H54 (cell line): ENCODE measurements at places on chromosomes 6 and 20.

GRCh38 chr20:62129731-62130531 lies 7.7 kb downstream of the LSM14B start:
- DNase-seq, result no peak

GRCh38 chr6:20850686-20851416 lies 316.6 kb downstream of the CDKAL1 start:
- DNase-seq, result no peak

DNA sequence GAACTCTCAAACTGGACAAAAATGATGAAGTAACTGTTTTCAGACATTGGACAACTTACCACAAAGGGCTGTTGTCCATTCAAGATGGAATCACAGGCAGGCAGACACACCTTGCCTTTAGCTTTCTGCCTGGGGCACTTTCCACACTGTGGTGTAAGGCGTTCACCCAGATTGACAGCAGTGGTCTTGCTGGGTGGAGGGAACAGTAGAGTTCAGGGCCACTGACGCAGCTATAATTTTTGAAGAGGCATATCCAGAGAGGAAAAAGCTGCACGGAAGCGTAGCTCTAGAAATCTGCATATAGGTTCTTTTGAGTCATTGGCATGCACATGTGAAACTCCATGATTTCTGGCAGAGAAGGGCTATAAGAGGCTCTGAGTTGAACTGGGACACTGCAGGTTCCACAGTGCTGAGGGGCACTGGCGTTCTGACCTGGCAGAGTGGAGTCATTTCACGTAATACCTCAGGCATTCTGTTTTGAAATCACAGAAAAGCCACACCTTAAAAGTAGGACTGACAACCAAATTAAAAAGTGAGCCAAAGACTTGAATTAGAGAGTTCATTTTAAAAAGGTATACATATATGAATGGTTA lies 105.0 kb upstream of the EDN1 start:
- DNase-seq, result no peak

- DNase-seq, result no peak
Observed at GRCh38 chr6:7235712-7236305, 77.2 kb downstream of the SSR1 start.

DNA sequence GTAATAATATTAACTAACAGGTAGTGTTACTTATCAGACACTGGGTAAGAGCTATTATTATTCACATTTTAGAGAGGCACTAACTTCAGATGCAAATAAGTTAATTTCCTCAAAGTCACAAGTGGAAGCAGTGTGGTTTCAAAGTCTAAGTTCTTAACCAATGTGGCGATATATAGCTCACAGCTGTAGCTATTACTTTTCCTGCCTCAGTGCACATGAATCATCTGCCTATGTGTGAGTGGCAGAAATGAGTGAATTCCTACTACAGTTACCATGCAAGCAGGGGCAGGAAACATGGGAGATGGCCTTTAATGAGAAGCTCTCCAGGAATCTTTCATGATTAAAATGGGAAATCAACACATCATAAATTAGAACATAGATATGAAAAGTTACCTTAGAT lies 126.2 kb upstream of the EYA4 start:
- no peak for DNase-seq

DNA sequence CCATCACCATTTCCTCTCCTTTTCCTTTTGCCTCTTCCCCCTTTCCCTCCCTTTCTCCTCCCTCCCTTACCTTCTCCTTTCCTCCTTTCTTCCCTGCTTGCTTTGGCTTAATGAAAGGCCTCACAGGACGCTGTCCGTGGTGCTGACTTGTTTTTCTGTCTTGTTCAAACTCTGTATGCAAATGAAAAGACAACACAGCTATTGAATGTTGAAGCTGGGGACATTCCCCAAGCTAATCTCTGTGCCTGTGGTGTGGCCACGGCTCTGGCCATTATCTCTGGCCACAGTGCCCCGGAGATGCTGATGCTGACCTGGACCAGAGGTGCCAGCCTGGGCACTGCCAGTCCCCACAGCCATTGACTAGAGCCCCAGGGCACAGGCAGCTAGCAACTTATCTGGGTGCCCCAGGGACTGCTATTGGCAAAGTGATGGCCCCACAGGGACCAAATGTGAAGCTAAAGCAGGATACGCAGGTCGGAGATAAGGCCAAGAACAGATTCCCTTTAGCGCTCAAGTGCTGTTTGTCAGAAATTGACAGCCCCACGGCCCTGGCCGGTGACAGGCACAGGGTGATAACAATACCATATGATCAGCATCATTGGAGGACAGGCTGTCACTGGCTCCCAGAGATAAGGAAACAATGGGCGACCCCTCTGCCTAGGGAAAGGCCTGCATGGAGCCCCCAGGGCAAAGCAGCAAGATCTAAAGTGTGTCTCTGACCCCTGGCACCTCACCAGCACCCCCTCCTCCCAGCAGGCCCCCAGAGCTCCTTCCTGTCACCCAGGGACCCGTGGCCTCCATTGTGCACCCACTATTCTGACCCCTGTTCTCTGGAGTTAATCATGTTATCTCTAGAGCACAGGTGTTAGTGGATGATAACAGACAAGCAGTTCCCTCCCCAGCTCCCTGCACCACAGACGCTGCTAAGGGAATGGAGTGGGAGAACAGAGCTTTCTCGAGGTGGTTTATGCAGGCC lies 31.6 kb upstream of the SLC32A1 start:
- peak; percentile 24 for DNase-seq

- DNase-seq, result no peak
Observed at GRCh38 chr20:24376311-24377099, 92.9 kb upstream of the SYNDIG1 start.

DNA sequence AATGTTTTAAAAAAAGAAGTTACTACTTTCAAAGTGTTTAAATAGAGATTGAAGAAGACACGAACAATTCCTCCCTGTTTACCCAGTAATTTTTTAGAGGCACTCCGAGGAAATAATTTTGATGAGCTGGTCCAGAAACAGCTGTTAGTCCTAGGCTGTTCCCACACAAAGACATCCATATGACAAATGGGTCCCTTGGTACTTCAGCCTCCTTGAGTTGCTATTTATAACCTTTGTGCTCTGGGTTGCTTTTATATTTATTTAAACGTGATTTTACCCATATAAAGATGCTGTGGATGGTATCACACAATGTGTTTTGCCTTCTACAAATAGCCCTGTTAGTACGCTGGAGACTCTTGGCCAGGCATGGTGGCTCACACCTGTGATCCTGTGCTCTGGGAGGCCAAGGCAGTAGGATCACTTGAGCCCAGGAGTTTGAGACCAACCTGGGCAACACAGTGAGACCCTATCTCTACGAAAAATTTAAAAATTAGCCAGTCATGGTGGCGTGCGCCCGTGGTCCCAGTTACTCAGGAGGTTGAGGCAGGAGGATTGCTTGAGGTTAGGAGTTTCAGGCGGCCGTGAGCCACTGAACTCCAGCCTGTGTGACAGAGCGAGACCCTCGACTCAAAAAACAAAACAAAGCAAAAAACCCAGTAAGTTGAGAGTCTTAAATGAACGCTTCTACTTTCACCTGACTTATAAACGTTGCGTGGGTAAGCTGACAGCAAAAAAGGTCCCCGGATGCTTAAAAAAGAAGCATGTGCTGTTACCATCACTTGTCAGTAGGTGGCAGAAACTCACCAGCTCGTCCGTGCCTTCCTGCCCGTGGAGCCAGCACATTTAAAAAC lies 56.9 kb upstream of the ARMH2 start:
- DNase-seq, result peak; percentile 48

GRCh38 chr6:111184827-111185532 lies 97.7 kb downstream of the SLC16A10 start:
- DNase-seq, result no peak

- DNase-seq, result no peak
Observed at GRCh38 chr20:23995905-23996666, 7.5 kb upstream of the GGTLC1 start.

DNA sequence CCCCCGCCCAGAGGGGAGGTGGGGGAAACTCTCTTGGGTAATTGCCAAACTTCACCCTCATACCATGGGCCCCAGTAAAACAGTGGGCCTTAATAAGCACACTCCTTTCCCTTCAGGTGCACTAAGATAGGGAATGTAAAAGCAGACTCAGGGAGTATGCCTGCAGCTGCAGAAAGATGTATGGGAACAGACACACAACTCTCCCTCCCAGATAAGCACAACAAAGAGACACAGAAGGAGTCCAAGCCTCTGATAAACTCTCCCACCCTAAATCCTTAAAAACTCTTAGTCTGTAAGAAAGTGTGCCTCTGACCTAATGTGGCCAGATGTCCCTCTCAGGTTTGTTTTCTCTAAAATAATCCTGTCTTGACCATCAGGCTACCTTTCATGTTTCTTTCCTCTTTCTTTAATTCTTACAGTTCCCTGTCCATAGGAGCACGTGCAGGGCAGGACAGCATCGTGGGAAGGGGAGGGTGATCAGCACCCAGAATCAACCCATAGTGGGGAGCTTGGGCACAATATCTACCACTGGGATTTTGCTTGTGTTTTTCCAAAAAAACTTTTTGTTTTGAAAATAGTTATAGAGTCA lies 11.3 kb upstream of the CTCFL start:
- DNase-seq, result no peak

GRCh38 chr6:139186242-139186641 lies 51.4 kb downstream of the HECA start:
- DNase-seq, result no peak

- no peak for DNase-seq
Observed at GRCh38 chr6:132190815-132191175, 210.5 kb downstream of the MOXD1 start.

- no peak for DNase-seq
Observed at GRCh38 chr6:14819001-14819400, 426.9 kb upstream of the JARID2 start.

- no peak for DNase-seq
Observed at GRCh38 chr6:167030222-167031072, 31.2 kb downstream of the CEP43 start.
